Renal pelvis (tissue), 12 donors: ENCODE measurements at places on chromosomes 5 and 9. TPM values are rescaled to one million over a fixed set of nuclear protein-coding genes. Genes with fewer than 3 reads are reported as not detected.

DNA sequence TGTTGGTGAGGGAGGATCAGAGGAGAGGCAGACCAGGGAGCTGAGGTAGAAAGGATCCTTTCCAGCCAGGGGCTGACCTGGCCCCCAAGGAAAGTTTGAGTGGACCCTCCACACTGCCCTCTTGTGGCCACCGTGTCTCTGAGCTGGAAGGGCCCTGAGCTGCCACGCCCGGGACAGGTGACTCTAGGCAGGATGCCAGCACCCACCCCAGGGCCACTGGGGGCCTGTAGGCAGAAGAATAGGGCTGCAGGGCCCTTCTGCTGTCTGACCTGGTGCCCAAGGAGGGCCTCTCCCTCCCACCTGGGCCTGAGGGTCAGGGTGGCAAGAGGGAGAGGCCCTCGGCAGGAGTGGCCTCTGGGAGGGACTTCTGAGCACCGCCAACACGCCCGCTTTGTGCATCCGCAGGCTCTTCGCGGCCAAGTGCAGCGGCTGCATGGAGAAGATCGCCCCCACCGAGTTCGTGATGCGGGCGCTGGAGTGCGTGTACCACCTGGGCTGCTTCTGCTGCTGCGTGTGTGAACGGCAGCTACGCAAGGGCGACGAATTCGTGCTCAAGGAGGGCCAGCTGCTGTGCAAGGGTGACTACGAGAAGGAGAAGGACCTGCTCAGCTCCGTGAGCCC lies 76.8 kb downstream of the LMX1B start:
- DNase-seq = no peak

- no peak for DNase-seq
Observed at GRCh38 chr9:2567922-2568321, 53.7 kb upstream of the VLDLR start.

OR13D1 gene
- not detected for polyA plus RNA-seq

CARTPT gene
- polyA plus RNA-seq = not detected
